ENCODE measurements at places on chromosomes 2 and 18.

GRCh38 chr2:135960656-135961551, 24.5 kb downstream of the DARS1 start:
- DNase-seq, result no peak

GRCh38 chr2:232325324-232326273, 53.0 kb upstream of the ALPP start:
- no peak for DNase-seq

- DNase-seq, result no peak
Observed at GRCh38 chr2:232890896-232891601, 21.0 kb downstream of the SNORC start.

DNA sequence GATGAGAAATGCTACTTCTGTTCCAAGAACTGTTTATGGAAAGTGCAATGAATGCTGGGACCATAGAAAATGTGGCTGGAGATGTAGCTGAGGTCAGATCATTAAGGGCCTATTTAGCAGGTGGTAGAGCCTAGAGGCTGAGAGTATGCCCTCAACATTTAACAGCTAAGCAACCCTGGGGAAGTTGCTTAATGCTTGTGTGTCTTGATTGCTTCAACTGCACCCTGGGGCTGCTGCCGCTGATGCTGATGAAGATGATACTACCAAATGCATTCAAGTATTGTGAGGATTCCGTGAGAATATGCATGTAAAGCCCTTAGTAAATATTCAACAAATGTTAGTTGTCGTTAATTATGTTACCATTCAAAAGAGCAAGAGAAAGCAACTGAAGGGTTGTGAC, 273.2 kb downstream of the BCL11A start:
- no peak for DNase-seq

DNA sequence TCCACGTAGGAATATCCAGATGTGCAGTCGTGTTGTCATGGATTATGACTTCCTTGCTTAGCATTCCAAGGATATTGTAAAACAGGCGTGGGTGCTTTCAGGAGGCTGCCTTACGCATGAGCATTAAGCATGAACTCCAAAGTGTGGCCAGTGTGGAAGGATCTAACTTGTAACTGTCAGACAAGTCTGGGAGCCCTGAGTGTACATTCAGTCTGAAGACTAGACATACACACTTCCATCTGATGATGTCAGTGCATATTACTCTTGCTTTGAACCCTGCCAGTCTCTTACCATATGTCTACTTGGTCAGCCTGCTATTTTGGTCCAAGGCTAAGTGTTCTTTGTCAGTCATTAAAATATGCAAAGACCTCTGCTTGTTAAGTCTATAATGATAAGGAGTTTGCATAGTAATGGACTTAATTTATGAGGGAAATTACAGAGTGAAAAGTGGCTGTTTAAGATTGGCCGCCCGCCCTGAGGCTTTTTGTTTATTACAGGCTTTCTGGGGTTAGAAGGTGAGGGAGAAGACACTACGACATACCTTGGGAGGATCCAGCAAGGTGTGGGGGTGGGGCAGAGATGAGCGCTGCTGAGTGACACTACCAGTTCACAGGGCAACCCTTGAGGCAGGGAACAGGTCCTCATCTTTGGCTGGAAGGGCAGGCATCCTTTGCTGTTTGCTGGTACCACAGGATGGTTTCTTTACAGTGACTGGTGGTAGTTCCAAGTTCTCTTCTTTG, 48.3 kb downstream of the CABLES1 start:
- no peak for DNase-seq

DNA sequence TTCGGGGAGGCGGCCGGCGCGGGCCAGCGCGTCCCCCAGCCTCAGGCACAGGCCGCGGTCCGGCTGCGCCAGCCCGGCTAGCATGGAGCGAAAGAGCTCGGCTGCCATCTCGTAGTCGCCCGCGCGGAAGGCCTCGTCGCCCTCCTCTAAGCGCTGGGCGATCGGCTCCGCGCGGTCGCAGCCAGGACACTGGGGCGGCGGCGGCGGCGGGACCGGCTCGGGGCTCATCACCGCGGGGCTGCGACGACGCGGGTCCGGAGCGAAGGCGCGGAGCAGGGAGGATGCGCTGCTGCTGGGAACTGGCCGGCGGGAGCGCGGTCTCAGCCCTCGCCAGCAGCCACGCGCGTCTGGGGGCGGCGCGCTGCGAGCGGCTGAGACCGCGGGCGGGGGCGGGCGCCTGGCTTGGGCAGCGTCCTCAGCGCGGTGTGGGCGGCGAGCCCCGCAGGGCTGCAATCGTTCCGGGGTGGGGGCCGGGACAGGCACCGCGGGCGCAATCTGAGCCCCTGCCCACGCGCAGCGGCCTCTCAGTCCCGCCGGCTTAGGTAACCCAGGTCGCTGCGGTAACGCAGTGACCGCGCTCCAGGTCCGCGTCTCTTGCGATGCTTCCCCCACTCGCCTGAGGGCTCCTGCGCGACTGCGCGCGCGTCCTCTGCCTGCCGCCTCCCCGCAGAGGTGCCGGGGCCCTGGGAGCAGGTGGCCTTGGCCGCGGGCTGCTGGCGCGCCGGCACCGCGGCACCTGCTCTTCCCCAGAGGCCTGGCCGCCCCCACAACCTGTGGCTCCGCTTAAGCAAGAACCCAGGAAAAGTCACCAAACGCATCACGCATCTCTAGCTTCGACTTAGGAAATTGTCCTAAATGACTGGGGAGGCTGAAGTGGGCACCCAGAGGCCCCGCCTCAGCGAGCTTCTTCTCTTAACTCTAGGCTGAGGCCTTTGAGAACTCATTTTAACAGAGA, at the start of gene LONRF2:
LONRF2 (minus strand) TSS at position 636 of the 955 bp plus-strand sequence; CDS start at position 228, 408 bp downstream.
- no peak for DNase-seq

DNA sequence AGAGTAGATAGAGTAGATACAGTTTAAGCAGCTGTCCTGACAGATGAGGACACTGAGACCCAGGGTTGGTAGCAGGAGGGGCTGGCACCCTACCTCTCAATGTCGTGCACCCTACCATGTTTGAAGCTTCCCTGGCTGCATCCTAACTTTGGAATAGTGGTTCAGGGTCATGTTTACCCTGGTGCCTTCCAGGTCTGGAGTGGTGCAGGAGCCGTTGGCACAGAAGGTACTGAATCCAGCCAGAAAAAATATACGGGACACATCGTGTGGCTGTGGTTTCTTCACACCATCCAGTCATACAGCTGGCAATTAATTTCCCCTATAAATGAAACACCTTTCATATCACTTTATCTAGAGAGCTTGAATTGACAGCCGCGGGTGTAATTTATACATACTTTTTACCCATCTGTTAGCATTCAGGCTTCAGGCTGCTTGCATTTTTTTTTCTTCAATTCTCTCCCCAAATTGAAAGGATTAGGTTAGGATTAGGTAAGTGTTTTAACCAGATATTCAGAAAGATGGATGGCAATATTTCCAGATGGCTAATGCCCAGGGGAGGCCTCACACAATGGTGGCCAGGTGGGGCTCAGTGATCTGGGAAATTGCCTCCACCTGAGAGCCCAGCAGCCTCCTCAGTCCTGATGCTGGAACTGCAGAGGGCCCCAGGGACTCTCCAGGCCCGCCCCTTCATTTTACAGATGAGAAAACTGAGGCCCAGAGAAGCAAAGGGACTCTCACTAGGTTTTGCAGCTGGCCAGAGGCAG, 127.0 kb downstream of the CELF4 start:
- DNase-seq, result no peak
